ENCODE measurements at places on chromosomes 1 and 21. TPM values are rescaled to one million over a fixed set of nuclear protein-coding genes. Genes with fewer than 3 reads are reported as not detected.

CD1B gene
- total RNA-seq = not detected

PRRX1 gene
- total RNA-seq = 2.5 TPM

OR2L3 gene
- total RNA-seq = not detected

SH2D1B gene
- total RNA-seq = 0.69 TPM

SPRR3 gene
- total RNA-seq = not detected

KHDC4 gene
- total RNA-seq = 42.5 TPM

LCK gene
- 3.7 TPM for total RNA-seq

PBX1 gene
- total RNA-seq = 53.7 TPM

CFAP107 gene
- total RNA-seq = not detected

LRRC39 gene
- 0.37 TPM for total RNA-seq

NT5C1A gene
- not detected for total RNA-seq

RPE65 gene
- not detected for total RNA-seq

HFM1 gene
- total RNA-seq = 0.40 TPM

HAO2 gene
- total RNA-seq = not detected

CCDC17 gene
- total RNA-seq = 1.8 TPM

USP16 gene
- total RNA-seq = 34.2 TPM

CYYR1 gene
- total RNA-seq = 1.6 TPM

ALX3 gene
- total RNA-seq = not detected
